ENCODE measurements at places on chromosomes 6 and 20. TPM values are rescaled to one million over a fixed set of nuclear protein-coding genes. Genes with fewer than 3 reads are reported as not detected.

DNA sequence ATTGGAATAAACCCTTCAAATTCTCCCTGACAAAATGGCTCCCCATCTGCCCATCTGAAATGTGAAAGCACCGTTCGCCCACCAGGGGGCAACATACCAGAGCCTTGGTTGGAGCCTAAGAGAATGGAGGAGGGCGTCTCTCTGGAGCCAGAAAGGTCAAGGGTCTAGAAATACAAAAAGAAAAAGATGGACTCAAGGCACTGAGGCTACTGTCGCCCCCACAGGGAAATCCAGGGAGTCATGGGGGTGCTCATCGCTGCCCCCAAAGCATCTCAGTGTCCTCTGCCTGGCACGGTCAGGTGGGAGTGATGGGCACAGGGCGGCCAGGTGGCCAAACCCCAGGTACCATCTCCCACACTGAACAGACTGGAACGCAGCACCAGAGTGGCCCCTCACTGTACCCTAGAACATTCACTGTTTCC, 136.3 kb downstream of the ZMYND8 start:
- DNase-seq, result peak; percentile 43

DNA sequence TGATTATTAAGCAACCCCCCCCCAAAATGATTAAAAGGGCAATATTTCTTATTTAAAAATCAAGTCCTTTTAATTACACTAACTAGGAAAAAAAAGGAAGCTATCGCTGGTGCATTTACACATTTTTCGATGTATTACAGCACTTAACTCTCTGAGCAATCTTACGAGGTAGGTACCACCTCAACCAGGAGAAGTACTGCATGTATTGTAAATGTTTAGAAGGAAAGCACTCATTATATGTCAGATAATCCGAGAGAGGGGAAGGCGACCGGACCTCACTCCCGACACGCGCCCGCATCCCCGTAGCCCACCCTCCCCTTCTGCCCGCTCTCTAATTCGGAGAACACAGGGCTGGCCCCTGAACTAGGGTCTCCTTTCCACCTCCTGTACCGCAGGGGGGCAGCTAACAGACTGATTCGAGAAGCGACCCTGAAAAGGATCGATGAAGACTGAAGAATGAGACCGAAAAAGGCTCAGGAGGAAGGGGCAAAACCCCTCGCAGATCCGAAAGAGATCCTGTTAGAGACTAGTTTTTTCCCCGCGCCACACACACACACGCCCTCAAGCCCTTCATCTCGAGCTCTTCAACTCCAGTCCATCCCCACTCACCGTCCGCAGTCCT, 337 bp downstream of the ESF1 start:
- DNase-seq, result no peak

GRCh38 chr20:23205611-23206041, 119.5 kb upstream of the CD93 start:
- DNase-seq, result no peak

- DNase-seq, result no peak
Measured at GRCh38 chr6:7042056-7042653, 65.6 kb upstream of the RREB1 start.

- no peak for DNase-seq
Measured at GRCh38 chr6:149478631-149479314, 6.0 kb downstream of the ZC3H12D start.

DNA sequence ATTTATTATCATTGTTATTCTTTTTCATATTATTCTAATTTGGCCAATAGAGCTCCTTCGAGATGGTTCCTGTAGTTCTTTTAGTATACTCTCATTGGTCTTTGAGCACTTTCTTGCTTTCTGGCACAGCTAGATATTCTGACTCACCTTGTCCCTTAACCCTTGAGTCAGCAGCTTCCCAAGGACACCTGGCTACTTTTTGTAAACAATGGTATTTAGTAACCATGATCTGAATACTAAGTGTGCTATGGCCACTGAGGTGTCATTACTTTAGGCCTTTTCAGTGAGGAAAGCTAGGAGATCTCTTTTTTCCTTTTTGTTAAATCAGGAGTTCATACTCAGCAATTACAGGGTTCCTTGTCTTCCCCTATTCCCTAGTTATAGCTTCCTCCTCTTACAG, 126.5 kb upstream of the CITED2 start:
- DNase-seq, result no peak

- DNase-seq, result peak; percentile 86
Measured at GRCh38 chr6:136289327-136289578, 393 bp downstream of the BCLAF1 start.

NKAPL gene
- not detected for total RNA-seq

HFE gene
- 12.5 TPM for total RNA-seq
